ENCODE measurements at places on chromosomes 13 and 19.
A peak's percentile ranks its signal among the peaks of the same experiment; 100 is the strongest.

DNA sequence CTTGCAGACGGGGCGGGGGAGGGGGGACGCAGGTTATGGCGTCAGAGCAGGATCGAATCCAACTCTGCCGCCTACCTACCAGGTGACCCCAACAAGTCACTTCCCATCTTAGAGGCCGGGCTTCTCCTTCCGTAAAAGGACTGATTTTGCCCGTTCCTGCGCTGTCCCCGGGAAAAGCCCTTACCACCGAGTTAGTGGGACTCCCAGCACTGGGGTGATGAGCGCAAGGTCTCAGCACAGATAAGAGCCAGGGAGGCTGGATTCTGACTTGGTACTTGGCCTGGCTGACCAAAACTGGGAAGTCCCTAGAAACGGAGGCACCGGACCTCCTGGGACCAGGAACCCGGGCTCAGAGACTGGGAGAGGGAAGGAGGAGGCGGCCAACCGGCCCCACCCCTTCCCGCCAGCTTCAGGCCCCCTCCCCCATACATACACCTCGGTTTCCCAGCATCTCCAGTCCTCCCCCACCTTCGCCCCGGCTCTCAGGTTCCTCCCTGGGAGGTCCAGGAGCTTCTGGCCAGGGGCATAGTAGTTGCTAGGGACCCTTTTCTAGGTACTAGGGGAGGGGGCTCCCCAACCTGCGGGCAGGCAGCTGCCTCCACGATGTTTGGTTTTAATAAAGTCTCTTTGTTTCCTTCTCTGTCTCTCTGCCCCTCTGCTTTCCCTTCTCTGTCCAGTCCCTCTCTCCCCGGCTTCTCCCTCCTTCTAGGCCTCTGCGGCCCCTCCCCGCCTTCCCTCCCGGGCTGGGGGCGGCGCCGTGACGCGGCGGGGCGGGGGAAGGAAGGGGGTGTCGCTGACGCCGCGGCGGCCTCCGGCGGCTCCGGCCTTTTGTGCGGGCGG is at the start of gene GRAMD1A:
GRAMD1A (plus strand) TSS at position 826 of the 840 bp plus-strand sequence. CDS start 156 bp downstream, outside the sequence.
- peak; percentile 90 for DNase-seq

DNA sequence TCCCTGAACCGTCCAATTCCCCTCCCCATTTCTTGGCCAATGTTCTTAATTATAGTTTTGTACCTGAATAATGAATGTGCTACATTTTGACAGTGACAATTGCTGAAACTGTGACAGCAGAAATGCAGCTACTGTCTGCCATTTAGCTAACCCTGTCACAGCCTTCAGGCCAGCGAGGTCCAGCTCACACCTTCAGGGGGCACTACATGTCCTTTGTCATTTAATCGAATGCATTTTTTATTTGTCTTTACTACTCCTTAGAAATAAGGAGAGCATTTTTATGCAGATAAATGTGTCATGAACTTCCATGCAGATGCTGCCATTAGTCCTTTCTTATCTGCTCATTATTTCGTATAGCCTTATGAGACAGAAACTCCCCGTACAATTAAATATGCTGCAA is 159.9 kb downstream of the MZT1 start:
- DNase-seq: no peak

DNA sequence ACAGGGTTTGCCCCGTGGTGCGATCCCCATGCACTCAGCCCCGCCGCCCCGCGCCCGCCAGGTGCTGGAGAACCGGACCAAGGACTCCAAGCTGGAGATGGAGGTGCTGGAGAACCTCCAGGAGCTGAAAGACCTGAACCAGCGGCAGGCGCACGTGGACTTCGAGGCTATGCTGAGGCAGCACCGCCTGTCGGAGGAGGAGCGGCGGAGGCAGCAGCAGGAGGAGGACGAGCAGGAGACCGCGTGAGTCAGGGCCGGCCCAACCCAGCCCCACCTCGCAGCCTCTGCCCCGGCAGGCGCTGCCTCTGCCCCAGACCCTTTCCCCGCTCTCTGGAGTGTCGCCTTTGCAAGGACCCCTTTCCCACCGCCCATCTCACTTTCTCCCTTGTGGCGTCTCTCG is 11.3 kb downstream of the YJU2 start:
- DNase-seq: no peak

DNA sequence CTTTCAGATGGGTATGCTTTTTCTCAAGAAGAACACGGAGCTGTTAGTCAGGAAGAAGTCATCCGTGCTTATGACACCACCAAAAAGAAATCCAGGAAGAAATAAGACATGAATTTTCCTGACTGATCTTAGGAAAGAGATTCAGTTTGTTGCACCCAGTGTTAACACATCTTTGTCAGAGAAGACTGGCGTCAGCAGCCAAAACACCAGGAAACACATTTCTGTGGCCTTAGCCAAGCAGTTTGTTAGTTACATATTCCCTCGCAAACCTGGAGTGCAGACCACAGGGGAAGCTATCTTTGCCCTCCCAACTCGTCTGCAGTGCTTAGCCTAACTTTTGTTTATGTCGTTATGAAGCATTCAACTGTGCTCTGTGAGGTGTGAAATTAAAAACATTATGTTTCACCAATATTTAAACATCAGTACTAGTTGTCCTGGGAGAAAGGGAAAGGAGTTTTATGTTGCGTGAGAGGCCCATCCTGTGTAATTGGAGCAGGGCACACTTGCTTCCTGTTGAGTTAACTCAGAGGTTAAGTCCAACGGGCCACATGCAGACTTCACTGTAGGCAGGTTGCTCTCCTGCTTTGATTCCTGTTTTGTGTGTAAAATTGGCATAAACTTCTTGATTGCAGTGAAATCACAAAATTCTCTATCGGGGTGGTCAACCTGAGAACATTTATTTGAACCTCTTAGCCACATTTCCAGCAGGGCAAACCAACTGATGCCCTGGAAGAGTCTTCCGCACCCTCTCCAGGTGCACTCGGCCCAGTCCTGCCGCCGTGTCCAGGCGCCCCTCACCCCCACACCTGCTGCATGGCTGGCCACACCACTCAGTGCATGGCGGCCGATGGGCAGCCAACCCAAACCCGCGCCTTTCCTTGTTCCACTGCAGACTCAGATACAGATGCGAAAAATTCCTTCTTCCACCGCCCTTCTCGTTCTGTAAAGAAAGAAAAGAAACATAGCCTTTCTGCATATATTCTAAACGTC is 31.6 kb downstream of the SHISA2 start:
- DNase-seq: no peak

DNA sequence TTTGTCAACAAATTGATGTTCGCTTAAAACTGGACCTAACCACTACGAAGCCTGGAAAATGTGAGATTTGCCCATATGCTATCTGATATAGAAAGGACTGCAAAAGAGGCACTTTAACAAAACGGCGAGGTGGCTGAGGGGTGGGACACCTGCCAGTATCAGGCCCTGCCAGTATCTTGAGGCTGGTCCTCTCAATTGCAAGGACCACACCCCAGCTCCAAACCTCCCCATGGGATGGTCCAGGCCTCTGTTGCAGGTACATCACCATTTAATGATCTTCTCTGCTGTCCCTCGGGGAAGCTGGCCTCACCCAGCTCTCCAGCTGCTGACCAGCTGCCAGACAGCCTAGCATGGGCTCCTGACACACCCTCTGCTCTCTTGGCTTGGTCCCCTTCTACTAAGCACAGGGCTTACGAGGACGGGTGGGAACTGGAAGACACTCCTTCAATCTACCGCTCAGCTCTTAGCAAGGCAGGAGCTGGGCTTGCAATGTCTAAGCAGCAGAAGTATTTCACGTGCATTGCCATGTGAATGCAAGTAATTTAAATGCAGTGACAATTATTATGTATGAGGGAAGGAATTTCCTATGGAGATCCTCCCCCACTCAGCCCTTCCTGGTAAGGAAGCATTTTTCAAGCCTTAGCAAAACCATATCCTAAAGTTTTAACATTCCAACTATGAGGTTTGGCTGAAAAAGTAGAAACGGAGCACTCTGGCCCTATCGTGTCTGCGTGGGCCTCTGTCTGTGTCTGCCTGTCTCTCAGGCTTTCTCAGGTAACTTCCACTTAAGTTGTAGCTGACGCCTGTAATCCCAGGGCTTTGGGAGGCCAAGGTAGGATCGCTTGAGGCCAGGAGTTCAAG is 63.9 kb downstream of the LATS2 start:
- no peak for DNase-seq

GRCh38 chr13:100089465-100090032 is 656 bp downstream of the PCCA start:
- no peak for DNase-seq

GRCh38 chr13:40440990-40441820 is 225.2 kb downstream of the FOXO1 start:
- DNase-seq: no peak

DNA sequence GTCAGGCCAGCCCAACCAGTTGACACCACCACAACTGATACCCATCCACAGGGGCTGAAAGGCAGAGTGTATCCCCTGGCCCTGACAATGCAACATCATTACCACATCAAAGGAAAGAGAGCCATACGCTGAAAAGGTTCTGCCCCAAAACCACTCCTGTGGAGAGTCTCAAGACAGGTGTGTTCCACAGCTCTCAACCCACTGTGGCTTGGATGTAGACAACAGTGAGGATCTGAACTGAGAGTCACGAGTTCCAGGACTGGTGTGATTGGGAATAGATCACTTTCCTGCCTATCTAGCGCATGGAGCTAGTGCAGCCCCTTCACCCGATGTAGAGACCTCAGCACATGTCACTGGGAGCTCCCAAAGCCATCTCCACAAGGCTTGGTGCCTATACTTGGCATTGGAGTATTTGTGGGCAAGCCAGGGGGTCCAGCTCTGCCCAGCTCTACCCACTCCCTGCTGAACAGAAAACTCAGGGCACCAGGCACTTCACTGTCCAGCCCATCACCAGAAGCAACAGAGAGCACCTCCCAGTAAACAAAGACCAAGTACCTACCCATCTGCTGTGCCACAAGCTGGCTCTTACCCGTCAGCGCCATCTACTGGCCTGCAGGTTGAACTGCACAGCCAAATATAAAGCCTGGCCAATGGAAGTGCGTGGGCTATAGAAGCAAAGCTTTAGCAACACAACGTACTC is 579.5 kb downstream of the UQCRFS1 start:
- DNase-seq: peak; percentile 73

DNA sequence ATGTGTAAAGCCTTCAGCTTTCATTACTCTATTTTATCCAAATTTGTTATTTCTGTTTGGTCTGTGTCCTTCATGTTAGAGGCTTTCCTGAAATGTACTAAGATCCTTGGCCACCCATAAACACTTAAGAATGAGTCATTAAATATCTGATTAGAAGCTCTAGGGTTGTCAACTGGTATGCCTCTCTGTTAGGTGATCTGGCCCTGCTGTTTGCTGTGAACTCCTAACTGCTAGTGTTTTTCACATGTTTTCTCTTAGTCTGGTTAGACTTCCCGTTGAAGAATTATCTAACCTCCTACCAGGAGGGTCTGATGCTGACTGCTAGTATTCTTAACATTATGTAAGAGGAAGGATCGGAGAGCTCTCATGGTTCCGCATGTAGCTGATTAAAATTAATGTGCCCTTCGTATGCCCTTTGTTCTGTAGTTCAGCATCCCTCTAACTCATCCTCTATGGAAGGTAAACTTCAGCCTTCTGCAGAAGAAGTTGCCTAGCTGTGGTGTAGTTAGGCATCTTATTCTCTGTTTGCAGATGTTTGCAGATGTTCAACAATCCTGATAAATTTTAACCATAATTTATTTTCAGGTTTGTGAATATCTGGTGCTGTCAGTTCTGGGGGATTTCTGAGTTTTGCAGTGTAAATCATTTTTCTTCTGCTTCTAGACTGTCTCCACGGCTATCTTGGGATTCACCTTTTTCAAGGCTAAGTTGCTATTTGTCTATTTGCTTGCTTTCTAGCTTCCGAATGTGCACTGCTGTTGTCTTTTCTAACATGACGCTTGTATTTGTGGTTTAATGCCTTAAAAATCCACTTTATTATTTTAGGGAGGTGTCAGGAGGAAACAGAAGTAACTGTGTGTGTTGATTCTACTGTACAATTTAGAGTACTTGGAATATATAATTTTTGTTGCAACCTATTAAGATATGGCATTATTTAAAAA is 207.2 kb upstream of the SPRY2 start:
- DNase-seq: no peak

DNA sequence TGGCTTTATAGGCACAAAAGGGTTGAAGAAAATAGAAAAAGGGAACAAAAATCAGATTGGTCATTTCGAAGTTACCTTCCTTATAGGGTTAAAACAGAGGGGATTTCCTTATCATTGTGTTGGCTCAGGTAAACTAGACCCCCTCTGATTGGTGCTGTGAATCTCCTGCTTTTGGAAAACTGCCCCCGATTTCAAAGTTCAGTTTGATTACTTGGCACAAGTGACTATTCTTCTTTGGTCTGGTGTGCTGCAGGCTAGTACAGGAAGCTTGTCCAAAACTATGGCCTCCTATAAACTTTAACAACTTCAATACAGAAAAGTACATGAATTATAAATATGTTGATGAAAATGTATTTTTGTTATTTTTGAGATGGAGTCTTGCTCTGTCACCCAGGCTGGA is 13.9 kb upstream of the TPTE2 start:
- no peak for DNase-seq

DNA sequence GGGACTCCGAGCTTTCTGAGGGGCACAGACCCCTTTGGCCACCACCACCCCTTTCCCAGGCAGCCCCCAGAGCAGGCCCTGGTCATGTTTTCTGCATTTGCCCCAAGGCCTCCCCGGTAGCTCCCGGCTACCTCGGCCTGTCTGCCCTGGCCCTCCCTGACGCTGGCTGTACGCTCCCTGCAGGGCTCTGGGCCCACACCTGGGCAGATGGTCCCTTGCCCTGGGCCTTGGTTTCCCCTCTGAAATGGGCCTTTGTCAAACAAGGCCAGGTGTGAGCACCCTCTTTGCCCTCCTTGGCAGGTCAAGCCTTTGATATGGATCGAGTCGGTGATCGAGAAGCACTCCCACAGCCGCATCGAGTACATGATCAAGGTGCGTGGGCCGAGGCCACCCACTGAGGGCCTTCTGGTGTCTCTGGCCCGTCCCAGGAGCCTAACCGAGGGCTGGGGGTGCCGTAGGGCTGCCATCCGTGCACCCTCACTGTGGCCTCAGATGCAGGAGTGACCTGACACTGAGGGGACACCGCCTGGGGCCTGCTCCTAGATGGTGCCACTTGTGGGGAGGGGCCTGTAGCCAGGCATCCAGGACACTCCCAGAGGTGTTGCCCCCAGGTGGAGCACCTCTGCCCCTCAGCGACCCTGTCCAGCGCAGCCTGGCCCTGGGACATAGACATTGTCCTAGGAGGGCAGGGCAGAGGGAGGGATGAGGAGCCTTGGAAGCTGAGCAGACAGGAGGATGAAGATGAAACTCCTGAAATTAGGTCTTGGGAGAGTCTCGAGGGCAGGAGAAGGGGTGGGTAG is 30.3 kb downstream of the AP1M1 start:
- DNase-seq: no peak
